ENCODE measurements at places on chromosomes 4 and X.

DNA sequence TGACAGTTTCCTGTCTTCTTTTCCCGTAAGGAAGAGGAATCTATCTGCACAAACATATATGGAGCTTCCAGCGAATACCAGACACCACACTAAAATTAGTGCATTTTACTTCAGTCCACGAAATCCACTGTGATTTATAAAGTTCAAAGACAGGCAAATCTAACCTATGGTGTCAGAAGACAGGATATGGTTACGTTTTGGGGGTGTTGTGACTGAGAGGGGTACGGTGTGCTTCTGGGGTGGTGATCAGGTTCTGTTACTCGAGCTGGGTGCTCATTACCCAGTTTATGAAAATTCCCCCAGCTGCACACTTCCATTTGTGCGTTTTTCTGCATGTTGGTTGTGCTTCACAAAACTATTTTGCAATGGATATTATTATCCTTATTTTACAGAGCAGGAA lies 10.3 kb downstream of the VGLL1 start:
- no peak for DNase-seq

DNA sequence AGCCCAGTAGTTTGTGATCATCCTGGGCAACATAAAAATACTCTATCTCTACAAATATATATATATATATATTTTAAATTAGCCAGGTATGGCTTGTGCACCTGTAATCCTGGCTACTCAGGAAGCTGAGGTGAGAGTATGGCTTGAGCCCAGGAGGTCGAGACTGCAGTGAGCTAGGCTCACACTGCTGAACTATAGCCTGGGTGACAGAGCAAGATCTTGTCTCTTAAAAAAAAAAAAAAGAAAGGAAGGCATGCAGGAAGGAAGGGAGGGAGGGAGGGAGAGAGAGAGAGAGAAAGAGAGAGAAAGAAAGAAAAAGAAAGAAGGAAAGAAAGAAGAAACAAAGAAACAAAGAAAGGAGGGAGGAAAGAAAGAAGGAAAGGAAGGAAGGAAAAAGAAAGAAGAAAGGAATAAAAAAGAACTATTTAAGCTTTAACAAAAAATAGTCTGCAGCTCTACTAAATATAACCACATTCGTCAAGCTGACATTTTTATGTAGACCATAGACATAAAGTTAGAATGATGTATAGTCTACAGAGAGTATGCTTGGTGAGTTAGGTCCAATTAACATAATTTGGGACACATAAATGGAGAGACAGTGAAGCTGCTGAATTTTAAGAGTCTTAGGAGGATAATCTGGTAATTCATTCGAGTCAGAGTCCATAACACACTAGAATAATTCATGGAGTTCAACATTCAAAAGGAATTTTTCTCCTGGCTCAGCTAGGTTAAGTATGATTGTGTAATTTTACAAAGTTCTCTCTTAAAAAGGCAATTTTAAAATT lies 111.9 kb downstream of the GLRA3 start:
- DNase-seq, result no peak

DNA sequence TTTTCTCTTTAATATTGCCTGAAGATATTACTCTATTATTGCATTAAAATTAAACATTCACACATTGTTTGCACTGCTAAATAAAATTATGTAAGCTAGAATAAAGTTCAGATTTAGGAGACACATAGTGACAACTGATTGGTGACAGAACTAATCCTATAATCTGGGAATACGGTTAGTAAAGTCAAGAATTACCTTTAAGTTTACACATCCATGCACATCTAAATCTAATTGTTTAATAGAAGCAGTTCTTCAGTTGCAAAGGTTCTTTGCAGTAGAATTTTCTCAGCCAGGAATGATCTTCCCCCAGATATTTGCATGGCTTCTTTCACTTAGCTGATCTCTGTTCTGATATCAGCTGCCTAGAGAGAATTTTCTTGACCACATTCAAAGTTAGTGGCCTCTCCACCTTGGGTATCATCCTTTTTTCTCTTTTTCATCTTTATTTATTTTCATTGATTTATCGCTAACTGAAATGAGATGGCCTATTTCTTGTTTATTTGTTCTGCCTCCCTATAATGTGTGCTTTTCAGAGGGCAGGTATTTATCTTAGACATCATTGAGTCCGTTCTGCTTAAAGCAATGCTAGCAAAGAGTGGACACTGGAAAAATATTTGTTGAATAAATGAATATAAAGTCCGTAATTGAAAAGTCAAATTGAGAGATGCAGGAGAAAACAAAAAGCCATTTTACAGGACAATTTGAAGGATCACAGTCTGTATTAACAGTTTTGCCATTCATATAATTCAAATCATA lies 12.6 kb downstream of the AFP start:
- no peak for DNase-seq

GRCh38 chr4:143438710-143439109 lies 74.8 kb upstream of the SMARCA5 start:
- no peak for DNase-seq

DNA sequence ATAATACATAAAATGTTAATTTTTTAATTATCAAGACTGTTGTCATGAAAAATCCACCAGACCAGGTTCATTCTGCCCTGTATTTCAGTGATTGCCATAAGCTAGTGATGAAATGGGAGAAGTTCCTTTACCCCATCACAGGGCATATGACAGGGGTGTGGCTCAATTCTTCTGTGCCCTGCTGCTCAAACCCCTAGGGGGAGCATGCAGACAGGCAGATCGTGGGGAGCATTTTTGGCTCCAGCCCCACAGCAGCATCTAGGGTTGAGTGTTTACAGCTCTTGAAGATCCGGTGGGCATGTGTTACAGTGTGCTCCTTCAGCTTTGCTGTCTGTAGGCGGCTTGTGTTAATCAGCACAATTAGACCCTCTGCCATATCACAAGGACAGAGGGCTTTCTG lies 700.7 kb downstream of the PCDH18 start:
- no peak for DNase-seq

- DNase-seq, result no peak
Measured at GRCh38 chr4:46586566-46586965, 196.6 kb upstream of the GABRA2 start.

- DNase-seq, result peak; percentile 84
Measured at GRCh38 chr4:76067652-76068286, 6.7 kb upstream of the ART3 start.

DNA sequence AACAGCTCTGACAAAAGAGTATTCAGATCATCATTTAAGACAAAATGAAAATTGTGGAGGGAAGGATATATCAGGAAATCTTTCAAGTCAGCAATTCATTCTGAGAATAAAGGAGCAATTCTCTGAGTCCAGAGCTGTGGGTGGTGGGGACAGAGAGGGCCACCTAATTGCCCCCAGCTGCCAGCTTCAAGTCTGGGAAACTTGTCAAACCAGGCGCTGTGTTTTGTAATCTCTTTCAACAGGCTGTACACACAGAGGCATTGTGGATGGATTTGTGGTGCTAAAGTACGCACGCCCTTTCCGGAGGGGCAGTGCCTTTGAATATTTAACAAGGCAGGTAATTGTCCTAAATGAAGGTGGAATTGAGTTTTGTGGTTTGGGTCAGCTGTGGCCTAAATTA lies 591.1 kb upstream of the BOD1L1 start:
- DNase-seq, result no peak

GRCh38 chr4:143347484-143348111 lies 10.9 kb downstream of the GAB1 start:
- no peak for DNase-seq

- DNase-seq, result peak; percentile 65
Measured at GRCh38 chr4:83906561-83906960, 370.7 kb downstream of the GPAT3 start.

DNA sequence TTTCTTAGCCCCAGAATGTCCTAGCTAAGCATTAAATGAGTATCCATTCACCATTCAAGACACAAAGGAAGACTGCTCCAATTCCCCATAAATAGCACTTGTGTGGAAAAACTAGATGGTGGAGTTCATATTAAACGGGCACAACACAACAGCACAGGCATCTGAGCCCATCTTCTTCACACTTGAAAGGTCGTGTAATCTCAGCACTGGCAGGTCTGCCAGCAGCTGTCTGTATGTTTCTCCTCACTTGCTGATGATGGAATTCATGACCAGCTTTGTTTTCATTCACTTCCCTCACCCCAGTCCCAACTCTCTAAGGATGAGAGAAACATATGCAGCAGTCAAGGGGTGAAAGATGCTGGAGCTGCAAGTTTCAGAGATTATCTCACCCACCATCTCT lies 148.7 kb downstream of the AFAP1 start:
- no peak for DNase-seq

DNA sequence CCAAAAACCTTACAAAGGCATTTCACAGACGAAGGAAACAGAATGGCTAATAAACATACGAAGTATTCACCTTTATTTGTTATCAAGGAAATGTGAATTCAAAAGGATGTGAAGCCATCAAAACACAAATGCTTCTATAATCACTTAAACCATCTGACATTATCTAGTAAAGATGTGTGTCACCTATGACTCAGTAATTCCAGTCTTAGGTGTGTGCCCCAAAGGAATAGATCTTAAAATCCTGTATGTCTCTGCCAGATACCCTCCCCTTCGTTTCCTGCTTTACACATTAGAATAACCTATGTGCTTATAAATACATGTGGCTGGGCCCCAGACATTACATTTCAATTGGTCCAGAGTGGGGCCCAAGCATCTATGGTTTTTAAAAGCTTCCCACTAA lies 41.8 kb upstream of the CEP135 start:
- DNase-seq, result peak; percentile 33

DNA sequence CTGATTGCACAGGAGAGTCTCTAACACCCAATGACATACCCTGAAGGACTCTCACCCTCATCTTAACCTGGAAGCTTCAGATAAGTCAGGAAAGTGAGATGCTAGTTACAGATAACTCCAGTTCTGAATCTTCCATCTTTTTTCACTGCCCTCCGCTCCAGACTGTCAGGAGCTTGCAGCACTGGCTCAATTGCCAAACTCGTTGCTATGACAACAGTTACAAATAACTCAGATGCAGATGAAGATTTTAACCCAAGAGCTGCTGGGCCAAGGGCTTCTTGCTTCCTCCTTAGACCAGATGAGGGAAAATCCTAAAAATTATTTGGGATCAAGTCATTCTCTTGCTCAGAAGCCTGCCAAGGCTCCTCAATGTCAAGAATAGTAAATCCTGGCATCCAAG lies 109.1 kb upstream of the HUWE1 start:
- DNase-seq, result peak; percentile 2

DNA sequence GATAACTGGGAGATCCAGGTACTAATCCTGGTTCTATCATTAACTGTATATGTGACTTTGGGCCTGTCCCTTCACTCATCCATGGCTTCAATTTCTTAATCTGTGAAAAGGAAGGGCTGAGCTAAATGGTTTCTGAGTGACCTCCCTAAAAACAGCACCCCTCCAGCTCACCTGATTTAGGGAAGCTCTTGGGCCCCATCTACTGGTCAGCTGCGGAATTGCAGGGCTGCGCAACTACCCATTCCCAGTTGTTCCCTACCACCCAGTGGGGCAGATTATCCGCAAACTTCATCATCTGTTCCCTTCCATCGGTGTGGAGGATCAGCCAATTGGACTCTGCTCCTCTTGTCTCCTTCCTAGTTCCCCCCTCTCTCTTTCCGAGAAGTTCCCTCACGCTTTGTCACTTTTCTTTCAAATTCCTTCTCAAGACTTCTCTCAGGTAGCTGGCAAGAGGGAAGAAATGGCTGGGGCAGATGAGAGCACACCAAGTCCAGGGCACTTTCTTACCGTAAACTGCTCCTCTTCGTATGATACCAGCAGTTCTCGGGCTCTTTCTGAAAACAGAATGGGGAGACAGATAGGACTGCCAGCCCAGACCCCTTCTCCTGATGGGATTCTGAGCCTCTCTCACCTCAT lies 5.8 kb downstream of the LAS1L start:
- DNase-seq, result peak; percentile 32

GRCh38 chr4:168696826-168697225 lies 200.0 kb downstream of the PALLD start:
- no peak for DNase-seq

GRCh38 chr4:93879919-93880318 lies 51.4 kb downstream of the ATOH1 start:
- DNase-seq, result no peak

GRCh38 chrX:19386679-19387078 lies 43.0 kb downstream of the PDHA1 start:
- DNase-seq, result no peak

DNA sequence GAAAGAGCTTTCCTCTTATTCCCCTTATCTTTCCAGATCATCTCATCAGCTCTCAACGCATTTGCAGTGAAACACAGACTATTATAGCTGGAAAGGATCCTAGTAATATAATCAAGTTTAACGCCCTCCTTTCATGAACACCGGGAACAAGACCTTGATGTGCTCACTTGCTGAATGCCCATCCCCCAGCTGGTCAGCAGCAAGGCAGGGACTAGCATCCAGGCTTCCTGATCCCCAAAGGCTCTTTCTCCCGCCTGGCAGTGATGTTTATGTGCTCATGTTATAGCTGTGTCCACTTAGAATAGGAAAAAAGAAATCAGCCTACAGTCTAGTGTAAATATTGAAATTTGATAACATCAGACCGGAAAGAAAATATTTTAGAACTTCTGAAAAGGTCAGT lies 24.6 kb downstream of the GPC4 start:
- no peak for DNase-seq

DNA sequence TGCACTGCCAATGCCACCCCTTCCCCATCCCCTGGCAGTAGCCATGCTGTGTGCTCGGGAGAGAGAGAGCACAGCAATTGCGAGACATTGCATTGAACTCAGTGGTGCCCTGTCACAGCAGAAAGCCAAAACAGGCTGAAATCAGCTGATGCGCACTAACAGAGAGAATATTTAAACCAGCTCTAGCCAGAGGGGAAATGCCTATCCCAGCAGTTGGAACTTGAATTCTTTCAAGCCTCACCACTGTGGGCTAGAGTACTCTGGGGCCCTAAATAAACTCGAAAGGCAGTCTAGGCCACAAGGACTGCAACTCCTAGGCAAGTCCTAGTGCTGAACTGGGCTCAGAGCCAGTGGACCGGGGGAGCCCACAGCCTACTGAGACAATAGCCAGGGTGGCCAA lies 17.7 kb upstream of the RP2 start:
- no peak for DNase-seq

- DNase-seq, result no peak
Measured at GRCh38 chr4:36432586-36432985, 151.2 kb downstream of the DTHD1 start.

Measured in fibroblast of the aortic adventitia (primary cell).